ENCODE measurements at places on chromosomes 4 and X.

DNA sequence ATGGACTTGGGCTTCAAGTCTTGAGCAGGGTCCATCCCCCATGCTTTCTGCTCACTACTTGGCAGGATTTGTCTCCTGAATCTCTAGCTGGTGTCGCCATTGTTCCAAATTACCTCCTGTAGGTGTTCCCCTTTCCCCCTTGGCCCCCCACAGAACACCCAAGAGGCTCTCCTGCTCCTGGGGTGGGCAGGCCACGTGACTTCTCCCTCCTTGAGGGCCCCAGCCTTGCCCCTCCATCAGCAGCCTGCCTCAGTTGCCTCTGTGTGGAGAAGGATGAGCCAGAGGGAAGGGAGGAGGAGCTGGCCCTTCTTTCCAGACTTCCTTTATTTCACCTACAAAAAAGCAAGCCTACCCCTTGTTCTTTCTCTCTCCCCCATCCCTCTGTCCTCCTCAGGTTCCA, 1.8 kb downstream of the GPR78 start:
- DNase-seq, result no peak

- DNase-seq, result no peak
Observed at GRCh38 chrX:80879143-80879542, 69.5 kb upstream of the BRWD3 start.

DNA sequence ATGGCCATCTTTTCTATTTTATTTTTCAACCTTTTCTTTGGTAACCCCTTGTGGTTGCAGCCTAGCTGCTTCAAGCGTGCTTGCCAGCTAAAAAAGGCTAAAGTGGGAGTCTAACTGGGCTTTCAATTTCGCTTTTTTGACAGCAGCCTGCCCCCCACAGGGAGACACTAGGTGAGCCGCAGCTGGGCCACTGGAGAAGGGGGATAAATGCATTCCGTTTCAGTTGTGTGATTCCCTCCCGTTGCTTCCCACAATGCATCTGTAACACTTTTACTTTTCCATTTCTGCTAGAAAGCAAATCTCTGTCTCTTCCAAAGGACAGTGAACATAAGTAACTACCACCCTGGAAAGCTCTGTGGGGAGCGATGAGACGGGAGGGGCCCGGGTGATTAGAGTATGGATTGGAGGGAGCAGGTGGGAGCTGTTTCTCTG, 86.3 kb upstream of the RAPGEF2 start:
- DNase-seq, result no peak

- DNase-seq, result no peak
Observed at GRCh38 chr4:4762909-4763821, 96.3 kb upstream of the MSX1 start.

DNA sequence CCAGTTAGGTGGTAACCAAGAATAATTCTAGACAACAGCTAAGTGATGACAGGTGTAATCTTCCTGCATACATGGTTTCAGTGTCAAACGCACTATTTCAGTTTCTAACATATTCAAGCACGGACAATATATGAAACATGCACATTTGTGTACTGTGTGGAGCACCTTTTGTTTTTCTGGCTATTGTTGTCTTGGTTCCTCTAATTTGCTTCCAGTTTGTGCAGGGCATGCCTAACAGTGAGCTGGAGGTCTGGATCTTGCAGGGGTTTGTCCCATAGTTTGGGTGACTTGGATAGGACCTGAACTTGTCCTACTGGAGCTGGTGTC, 70.5 kb upstream of the TBC1D9 start:
- no peak for DNase-seq

GRCh38 chr4:23097251-23097650, 404.5 kb downstream of the GBA3 start:
- peak; percentile 51 for DNase-seq

DNA sequence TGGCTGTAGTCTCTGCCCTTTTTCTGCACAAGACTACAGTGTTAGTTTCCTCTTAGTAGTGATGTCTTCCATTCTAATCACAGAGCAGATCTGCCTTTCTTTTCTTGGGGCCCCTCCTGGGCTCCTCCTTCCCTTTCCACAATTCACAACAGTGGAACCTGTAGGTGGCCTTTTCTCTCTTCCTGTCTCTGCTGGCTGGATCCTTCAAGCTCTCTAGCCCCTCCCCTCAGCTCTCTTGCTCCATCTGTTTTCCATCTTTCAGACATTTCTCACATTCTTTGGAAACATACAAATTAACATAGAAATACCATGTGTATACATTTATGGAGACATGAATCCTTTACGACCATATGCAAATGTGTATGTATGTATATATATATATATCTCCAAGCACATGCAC, 304 bp upstream of the SPIN2A start:
- no peak for DNase-seq

GRCh38 chr4:187606581-187606980, 389.0 kb upstream of the ZFP42 start:
- no peak for DNase-seq

- DNase-seq, result no peak
Observed at GRCh38 chrX:150651906-150652305, 41.3 kb upstream of the MTMR1 start.

DNA sequence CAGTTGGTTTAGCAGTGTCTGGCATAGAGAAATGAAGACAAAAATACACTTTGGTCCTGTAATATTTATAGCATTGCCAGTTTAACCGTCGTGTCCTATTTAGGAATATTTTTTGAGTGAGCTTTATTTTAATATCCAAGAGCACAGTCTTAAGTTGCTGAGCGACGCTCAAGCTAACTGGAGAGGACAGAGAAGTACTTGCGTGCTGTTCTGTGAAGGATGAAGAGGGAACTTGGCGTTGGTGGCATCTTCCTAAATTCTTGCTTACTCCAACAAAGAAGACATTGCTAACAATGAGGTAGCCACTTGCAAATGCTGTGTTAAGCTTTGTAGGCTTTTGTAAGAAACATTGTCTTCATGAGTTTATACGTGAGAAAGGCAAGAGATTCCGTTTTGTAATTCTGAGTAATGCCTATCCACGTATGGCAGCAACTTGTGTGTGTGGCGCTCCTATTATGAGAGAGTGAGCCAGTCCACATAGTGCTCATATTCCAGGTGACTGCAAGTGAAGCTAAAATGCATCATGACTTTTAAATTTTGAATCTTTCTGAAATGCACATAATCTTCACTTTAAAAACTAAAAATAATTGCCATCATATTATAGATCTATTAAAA, 50.6 kb downstream of the SYNPO2 start:
- no peak for DNase-seq

GRCh38 chr4:113117358-113117702, 67.9 kb downstream of the ANK2 start:
- DNase-seq, result no peak

GRCh38 chrX:136847874-136848273, 32.7 kb downstream of the RBMX start:
- no peak for DNase-seq

- no peak for DNase-seq
Observed at GRCh38 chr4:43846111-43846587, 602.5 kb downstream of the KCTD8 start.

GRCh38 chrX:54357414-54358377, at the start of gene WNK3:
WNK3 (minus strand) TSS chrX:54358046.
- DNase-seq, result no peak

GRCh38 chrX:5870238-5870637, 358.4 kb downstream of the NLGN4X start:
- DNase-seq, result no peak

DNA sequence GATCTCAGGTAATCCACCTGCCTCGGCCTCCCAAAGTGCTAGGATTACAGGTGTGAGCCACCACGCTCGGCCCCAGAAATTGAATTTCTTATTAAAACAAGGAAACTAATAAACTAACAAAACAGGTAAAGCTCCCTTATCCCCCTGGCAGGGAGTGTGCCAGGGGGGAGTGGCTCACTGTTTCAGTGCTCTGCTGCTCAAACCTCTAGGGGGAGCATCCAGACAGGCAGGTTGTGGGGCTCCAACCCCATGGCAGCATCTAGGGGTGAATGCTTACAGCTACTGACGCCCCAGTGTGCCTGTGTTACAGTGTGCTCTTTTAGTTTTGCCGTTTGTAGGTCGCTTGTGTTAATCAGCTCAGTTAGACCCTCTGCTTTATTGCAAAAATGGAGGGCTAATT, 605.0 kb downstream of the GABRG1 start:
- no peak for DNase-seq

- no peak for DNase-seq
Observed at GRCh38 chr4:24559889-24560288, 24.5 kb downstream of the DHX15 start.

DNA sequence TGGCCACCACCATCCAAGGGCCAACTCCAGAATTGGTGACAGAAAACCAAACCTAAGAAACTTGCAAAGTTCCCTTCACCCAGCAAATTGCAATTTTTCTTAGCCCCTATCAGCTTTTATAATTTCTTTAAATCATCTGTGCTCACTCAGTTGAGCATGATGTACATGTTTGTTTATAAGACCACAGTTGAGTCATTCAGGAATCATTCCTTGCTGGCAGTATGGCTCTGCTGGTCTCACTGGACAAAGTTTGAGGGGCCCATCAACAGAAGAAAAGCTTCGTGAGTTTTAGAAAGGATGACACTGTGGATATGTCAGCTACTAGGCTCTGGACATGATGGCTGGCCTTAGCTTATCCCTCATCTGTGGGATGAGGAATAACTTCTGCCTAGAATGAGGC, 4.0 kb downstream of the TRPC5 start:
- DNase-seq, result no peak

DNA sequence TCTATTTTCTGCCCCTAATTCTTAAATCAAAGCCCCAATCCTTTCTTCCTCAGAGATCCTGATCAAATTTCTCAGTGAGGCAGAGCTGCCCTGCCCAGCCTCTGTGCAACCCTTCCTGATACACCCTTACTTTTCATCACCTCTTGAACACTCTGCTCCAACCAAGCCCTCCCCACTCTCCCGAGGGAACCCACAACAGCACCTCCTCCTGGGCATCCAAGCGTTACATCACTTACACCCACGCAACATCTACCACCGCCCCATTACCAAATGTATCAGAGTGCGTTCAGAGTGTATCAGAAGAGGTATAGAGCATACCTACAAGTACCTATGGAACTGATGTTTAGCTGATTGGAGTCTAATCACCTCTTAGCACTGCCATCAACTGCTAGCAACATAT, 186.5 kb downstream of the RAP1GDS1 start:
- no peak for DNase-seq

GRCh38 chrX:133394765-133395164, 20.5 kb downstream of the GPC4 start:
- no peak for DNase-seq

DNA sequence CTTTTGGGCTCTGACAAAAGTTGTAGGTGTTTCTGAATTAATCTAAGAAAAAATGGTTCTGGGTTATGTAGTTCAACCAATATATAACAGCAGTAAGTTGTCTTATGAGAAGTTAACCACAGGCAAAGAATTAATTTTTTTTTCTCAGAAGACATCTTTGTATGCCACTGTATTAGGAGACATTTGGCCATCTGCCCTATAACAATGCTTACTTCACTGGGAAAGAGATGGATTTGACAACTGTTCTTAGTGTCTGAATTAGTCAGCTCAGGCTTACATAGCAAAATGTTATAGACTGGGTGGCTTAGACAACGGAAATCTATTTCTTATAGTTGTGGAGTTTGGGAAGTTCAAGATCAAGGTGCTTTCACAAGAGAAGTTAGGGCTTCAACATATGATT, 508.1 kb downstream of the STIM2 start:
- DNase-seq, result no peak

- DNase-seq, result no peak
Observed at GRCh38 chrX:49053223-49054072, 5.4 kb upstream of the CCDC120 start.

GRCh38 chr4:169079942-169080827, 70.1 kb upstream of the CBR4 start:
- DNase-seq, result no peak

DNA sequence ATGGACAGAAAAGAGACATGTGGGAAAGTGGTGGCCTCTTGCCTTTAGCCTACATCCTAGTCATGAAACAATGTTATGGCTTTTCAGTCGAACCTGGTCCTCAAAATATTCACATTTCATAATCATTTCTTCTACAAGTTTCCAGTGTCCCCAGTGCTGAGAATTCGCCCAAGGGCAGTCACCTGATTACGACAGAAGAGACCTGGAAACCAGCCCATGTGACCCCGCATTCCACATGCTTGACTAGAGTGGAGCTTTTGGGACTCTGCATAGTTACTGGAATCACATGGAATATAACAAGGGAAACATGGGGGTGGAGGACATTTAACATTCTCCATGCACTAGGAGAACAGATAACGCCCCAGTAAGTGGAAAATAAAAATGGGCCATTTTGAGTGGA, 100.1 kb downstream of the PPARGC1A start:
- no peak for DNase-seq

DNA sequence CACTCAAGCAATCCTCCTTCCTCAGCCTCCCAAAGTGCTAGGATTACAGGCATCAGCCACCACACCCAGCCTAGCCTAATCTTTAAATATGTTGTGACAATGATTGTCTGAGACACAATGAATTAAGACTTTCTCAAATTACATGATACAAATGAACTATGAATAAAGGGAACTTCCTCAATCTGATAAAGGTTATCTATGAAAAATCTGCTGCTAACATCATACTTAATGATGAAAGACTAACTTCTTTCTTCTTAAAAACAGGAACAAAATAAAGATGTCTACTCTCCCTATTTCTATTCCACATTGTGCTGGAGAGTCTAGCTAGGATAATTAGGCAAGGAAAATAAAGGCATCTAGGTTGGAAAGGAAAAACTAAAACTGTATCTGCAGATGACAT, 60.0 kb downstream of the PDHA1 start:
- no peak for DNase-seq

DNA sequence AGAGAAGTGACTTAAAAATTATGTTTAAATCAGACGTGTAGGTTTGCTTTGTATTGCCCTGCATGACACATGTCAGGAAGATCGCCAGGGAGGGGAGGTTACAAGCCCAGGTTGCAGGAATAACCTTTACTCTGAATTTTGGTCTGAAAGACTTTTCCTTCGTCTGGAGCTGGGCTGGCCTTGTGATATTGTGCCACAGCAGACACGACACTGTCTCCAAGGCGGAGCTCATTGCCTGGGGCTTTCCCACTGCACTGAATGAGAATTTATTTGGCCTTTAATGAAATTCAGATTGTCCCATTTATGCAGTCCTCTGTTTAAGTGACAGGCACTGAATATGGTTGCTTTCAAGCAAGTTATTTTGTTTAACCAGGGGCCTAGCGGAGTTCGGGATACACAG, 45.1 kb downstream of the RHOH start:
- no peak for DNase-seq

DNA sequence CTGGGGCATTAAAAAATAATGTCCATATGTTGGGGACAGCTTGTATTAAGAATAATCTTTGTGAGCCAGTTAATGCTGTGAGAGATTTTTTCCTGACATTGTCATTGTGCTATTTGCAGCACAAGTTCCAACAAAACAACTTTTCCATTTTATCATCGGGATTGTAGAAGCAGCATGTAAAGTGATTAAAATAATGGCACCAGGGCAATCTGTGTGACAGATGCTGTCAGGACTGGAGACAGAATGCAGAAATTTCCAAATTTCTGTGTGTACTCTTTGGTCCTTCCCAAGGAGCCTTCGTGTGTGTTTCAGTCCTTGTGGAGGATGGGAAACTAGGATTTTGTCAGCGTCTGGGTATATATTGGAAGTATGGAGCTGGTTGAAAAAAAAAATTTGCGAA, 101.5 kb upstream of the LIMCH1 start:
- no peak for DNase-seq
